Ascending aorta (tissue), 2 donors: ENCODE measurements at places on chromosomes 4 and X.

- no peak for DNase-seq
Measured at GRCh38 chr4:67580577-67580976, 22.1 kb downstream of the STAP1 start.

- DNase-seq: no peak
Measured at GRCh38 chrX:149346306-149346705, 158.8 kb downstream of the IDS start.

- DNase-seq: no peak
Measured at GRCh38 chr4:5632571-5632970, 75.8 kb downstream of the EVC2 start.

- DNase-seq: no peak
Measured at GRCh38 chrX:114787061-114787460, 203.2 kb downstream of the HTR2C start.

- no peak for DNase-seq
Measured at GRCh38 chrX:29691044-29691443, 524.3 kb upstream of the MAGEB2 start.

GRCh38 chr4:88738180-88738579 is 40.6 kb upstream of the NAP1L5 start:
- no peak for DNase-seq

DNA sequence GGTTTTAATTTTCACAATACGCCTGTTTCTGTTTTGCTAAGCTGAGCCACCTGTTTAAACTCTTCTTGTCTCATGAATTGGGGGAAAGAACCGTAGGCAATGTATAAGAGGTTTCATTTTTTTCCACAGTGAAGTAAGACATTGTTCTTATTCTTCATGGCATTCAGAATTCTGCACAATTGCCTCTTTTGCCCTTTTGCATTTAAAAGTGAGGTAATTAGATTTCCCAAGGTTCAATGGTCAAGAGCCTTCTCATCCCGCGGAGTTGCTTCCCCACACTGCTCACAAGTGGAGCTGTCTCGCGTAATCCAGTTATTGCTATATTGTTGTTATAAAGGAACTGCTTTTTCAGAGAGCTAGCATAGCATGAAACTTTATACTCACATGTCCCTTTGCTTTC is 90.9 kb upstream of the SPRY1 start:
- no peak for DNase-seq

DNA sequence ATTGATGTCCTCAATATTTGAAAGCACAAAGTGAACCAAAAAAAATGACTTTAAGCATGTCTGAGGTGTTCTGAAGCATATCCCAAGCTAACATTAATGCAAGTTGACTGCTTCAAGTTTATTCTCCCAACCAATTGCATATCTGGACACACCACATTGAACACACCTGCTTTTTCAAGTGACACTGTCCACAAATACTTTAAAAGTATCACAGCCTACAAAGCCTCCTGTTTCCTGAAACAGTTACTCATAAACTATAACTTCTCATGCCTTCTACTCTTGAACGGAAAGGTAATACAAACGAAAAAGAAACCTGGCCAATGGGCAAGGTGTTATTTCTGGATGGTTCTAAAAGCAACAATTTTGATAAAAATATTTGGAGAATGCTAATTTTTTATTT is 1.1 kb downstream of the CDKL2 start:
- no peak for DNase-seq

DNA sequence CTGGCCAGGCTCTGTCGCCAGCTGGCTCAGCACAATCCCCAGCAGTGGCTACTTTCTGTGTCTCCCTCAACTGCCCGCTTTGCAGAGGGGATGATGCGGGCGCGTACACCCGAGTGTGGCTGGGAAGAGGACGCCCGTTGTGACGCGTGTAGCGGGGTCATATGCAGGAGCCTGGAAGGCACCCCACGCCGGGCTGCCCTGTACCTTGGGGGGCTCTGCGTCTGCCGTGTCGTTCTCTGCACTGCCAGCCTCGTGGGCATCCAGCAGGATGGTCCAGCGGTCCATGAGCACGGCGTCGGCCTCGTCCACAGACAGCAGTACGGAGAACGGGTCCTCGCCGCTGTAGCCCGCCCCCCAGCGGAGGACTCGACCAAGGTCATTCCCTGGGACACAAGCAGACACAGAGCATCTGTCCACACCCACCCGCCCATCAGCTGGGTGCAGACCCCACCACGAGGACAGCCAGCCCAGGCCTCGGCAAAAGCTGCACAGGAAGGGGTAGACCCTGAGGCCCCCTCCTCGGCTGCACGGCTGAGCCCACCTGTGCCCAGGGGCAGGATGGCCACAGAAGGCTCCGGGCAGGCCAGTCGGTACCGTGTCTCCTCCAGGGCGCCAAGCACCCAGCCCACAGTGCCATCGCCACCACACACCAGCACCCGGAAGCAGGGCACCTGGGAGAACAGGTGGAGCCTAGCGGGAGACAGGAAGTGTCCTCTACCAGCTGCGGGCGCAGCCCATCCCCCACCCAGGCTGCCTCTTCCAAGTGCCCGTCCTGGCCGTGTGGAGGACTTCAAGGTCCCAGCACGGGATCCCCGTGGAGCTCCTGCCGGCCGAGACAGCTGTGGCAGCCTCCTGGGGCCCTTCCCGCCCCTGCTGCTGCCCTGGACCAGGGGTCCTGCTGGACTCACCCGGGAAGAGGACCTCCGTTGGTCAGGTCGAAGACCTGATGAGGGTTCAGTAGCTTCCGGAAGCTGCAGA is 10.8 kb downstream of the DGKQ start:
- DNase-seq: no peak

- DNase-seq: no peak
Measured at GRCh38 chr4:151882072-151882803, 121.4 kb upstream of the GATB start.

DNA sequence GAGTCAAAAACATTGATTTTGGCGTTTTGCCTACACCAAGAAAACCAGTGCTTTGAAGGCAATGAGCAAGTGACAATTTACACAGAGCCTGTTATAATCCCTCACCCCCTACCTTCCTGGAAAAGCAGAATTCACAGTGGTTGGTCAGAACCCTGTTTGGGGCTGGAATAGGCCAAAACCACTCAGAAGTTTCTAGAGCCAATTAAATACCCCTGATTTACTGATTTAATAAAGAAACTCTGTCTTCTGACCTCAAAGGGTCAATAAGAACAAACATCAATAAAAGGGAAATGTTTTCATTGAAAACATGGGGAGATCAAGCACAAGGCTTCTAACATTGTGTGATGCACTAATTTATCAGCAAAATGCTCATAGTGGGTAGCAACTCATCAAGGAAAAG is 116.3 kb downstream of the UNC5C start:
- DNase-seq: no peak
